ENCODE measurements at places on chromosomes 12 and 14. TPM values are rescaled to one million over a fixed set of nuclear protein-coding genes. Genes with fewer than 3 reads are reported as not detected.

GRCh38 chr14:93084866-93085857 is 30.6 kb downstream of the ITPK1 start:
- peaks cover 62% of the 10 kb centered on the region for H3K4me1 ChIP-seq
- H3K27me3 ChIP-seq, result no peaks in the 10 kb centered on the region
- DNase-seq, result no peak

DNA sequence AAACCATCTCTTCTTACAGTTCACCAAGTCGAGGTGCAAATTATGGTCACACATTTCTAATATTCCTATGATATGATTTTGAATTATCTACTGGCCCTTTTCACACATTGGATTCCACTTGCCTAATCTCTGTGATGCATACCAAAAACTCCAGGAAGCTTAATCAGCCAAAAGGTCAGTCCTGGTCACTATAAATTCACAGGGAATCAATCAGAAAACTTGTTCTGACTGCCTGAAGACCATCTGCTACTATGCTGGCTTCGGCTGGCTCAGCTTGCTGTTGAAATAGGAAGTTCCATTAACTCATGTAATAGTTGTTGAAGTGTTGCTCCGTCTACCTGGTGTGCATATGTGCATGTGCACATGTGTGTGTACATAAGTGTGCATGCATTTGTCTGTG is 142.8 kb upstream of the FLRT2 start:
- H3K27ac ChIP-seq, result no peak overlapping the region
- DNase-seq, result no peak
- no peaks in the 10 kb centered on the region for H3K36me3 ChIP-seq
- H3K4me1 ChIP-seq, result no peaks in the 10 kb centered on the region
- H3K4me3 ChIP-seq, result no peak overlapping the region

DNA sequence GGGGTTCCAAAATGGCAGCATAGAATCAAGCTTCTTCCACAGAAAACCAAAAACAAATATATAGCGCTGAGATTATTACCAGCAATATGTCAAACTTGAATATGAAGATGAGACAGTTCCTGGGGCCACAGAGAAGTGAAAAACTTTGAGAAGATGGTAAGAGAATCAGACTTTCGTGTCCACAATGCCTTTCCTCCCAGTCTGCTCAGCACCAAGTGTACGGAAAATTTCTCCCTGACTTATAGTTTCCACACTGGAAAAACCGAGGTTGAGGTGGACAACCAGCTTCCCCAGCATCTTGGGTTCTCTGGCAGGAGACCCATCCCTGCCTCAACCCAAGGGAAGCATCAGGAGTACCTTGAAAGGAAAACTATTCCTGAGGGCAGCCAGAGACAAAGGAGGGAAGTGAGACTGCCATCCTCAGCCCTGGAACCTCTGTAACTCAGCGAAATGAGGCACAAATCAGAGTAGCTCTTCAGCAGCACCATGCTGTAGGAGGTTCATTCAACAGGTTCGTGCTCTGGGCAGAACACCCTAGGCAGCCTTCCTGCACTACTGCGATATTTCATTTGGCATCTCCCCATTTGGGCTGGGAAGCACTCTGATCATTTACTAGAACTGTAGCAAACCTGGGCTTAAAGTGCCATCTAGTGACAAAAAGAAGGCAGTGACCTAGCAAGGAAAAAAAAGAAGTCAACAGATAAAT is 52.4 kb upstream of the CAPRIN2 start:
- H3K27me3 ChIP-seq, result no peaks in the 10 kb centered on the region
- no peak for DNase-seq
- H3K4me1 ChIP-seq, result peaks cover 4% of the 10 kb centered on the region
- no peaks in the 10 kb centered on the region for H3K36me3 ChIP-seq
- H3K4me3 ChIP-seq, result no peak overlapping the region
- H3K27ac ChIP-seq, result no peak overlapping the region

GRCh38 chr14:42719391-42719790 is 1112.7 kb downstream of the LRFN5 start:
- DNase-seq, result no peak
- H3K27me3 ChIP-seq, result no peaks in the 10 kb centered on the region
- H3K36me3 ChIP-seq, result no peaks in the 10 kb centered on the region
- H3K4me3 ChIP-seq, result no peak overlapping the region
- H3K4me1 ChIP-seq, result no peaks in the 10 kb centered on the region

- H3K4me1 ChIP-seq, result no peaks in the 10 kb centered on the region
- no peak overlapping the region for H3K27ac ChIP-seq
- H3K4me3 ChIP-seq, result no peak overlapping the region
- H3K36me3 ChIP-seq, result no peaks in the 10 kb centered on the region
- no peak for DNase-seq
- H3K27me3 ChIP-seq, result no peaks in the 10 kb centered on the region
Observed at GRCh38 chr12:130555221-130555620, 160.9 kb downstream of the RIMBP2 start.

GRCh38 chr12:3122841-3123678 is 45.9 kb downstream of the TSPAN9 start:
- peaks cover 16% of the 10 kb centered on the region for H3K4me1 ChIP-seq
- no peak for DNase-seq
- H3K36me3 ChIP-seq, result no peaks in the 10 kb centered on the region
- no peaks in the 10 kb centered on the region for H3K27me3 ChIP-seq

The TMPRSS12 gene
- total RNA-seq, result not detected

The GPR135 gene
- total RNA-seq, result 5.2 TPM
